ENCODE measurements at places on chromosomes 13 and 19.

DNA sequence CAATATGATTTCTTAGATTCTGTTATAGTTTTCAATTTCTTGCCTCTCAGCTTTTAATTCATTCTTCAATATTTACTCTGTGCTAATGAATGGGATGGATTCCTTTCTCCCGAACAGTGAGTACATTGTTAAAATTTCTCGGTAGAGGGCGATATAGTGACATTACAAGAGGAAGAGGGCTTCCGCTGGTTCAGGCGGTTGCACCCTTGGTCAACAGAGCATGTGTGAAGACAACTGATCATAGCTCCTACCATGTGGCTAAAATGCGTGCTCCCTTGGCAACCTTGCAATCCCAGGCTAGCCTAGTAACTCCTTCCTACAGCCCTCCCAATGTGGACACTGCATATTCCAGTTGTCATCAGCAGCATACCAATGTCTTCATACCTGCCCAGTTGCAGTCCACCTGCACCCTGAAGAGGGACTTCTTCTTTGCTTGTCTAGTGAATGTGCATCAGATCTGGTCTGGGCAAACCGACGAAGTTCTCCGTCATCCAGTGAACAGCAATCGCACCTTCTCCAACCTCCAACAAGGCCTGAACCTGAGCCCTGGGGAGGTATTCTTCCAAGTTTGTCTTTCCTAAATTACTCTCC lies 653.0 kb upstream of the GPC6 start:
- no peak for DNase-seq

DNA sequence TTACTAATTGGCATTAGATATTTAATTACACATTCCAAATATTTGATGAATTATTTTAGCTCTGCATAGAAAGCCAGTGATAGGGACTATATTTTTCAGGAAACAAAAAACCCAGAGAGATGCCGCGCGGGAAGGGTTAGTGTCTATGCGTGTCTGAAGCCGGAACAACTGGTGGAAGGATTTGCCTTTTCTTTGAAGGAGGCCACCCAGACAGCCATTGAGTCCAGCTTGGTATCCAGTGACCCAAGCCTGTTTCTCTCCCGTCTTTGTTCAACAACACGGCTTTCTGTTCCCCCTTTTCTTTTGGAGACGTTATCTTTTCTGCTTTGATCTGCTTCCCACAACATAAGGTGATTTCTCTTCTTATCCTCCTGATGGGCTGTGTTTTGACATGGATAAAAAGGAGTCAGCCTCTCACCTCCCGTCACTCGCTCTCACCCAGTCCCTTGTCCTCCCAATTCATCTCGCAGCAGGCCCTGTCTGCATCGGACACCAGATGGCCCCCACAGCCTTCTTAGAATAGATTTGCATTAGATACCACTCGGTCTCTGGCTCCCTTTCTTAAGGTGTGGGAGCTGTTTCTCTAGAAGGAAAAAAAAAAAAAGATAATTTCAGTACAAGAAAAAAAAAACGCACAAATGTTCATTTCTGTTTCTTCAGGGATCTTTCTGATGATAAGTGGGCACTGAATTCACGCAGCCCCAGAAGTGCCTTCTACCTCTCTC lies 361.8 kb downstream of the ZNF536 start:
- no peak for DNase-seq

GRCh38 chr13:52411629-52412028 lies 5.7 kb upstream of the THSD1 start:
- peak; percentile 23 for DNase-seq

GRCh38 chr13:32093006-32093405 lies 61.4 kb downstream of the FRY start:
- DNase-seq = no peak

DNA sequence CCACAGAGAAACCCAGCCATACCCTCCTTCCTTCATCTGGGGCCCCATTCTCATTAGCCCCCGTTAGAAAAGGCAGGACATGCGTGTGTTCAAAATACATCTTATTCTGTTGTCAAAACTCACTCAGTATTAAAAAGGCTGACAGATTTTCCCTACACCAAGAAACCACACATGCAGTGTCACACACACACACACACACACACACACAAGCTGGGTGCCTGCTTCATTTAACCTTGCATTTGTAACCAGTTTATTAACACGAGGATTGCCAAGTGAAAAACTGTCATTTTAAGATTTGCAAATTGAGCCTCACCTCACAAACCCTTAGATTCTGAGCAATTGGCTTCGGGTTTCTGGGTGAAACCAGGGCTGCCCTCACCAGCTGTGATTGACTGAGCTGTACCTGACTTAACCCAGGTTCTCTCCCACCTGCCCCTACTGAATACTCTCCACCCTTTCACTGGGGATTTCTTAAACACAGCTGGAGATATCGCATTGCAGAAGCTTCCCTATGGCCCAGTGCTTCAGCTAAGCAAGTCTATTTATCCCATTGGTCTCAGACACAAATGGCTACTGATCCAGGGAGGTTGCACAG lies 172.7 kb upstream of the ZNF507 start:
- no peak for DNase-seq

DNA sequence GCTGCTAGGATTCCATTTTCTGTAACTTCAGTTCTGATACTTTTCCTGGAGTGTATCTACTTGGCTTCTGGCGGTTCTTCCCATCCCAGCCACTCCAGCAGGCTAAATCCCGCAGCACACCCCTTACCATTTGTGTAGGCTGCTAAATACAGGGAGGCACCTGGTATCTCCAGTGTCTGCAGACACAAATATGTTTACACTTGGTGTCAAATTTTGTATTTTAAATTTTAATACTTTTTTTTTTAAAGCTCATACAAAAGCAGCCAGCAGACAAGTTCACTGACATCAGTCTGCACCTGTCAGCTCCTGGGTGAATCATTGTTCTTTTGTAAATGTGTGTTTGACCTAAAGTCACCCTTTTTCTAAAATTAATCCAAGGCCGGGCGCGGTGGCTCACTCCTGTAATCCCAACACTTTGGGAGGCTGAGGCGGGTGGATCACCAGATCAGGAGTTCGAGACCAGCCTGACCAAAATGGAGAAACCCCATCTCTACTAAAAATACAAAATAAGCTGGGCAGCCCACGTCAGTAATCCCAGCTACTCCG lies 3.4 kb upstream of the ZSCAN4 start:
- DNase-seq = no peak

DNA sequence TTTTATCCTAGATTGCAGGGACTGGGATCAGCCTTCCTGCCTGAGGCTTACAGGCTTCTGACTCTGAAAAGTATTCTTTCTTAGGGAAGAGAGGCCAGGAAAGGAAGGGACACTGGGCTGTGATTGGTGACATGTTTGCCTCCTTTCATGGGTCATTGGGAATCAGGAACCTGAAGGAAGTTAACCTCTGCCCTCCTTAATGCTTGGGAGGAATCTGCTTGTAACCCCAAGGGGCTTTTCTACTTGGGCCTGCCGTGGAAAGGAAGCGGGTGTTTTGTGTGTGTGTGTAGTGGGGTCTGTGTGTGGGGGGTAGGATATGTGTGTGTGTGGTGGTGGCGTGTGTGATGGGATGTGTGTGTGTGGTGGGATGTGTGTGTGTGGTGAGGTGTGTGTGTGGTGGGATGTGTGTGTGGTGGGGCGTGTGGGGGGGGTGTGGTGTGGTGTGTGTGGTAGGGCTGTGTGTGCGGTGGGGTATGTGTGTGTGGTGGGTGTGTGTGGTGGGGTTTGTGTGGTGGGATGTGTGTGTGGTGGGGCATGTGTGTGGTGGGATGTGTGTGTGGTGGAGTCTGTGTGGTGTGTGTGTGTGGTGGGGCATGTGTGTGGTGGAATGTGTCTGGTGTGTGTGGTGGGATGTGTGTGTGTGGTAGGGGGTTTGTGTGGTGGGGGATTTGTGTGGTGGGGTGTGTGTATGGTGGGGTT lies 41.3 kb upstream of the NPAS1 start:
- no peak for DNase-seq

GRCh38 chr13:108266321-108266990 lies 3.1 kb upstream of the TNFSF13B start:
- no peak for DNase-seq

GRCh38 chr19:13150931-13151604 lies 857 bp downstream of the IER2 start:
- DNase-seq = no peak

GRCh38 chr19:2923510-2923909 lies 21.3 kb downstream of the ZNF77 start:
- no peak for DNase-seq

DNA sequence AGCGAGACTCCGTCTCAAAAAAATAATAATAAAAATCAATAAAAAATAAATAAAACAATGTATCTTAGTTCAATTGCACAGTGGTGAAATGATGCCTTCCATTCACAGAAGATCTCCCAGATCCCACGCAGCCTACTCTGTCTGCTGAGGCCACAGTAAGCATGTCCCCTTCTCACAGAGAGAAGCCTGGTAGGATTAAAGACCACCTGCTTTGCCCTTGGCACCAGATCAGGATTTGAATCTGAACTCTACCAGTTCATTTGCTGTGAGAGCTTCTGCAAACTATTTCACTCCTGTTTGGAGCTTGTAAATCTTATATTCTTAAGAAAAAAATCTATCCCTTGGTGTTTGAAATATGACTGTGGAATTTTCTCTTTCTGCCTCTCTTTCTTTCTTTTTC lies 2.2 kb upstream of the SLC7A1 start:
- DNase-seq = no peak

- DNase-seq = no peak
Observed at GRCh38 chr19:12606796-12607195, 3.8 kb downstream of the ZNF490 start.

GRCh38 chr13:28137596-28137995 lies 749 bp upstream of the PAN3 start:
- DNase-seq = no peak

- DNase-seq = no peak
Observed at GRCh38 chr19:2274931-2275535, 6.9 kb downstream of the PEAK3 start.

GRCh38 chr13:23889615-23890607 lies 711 bp upstream of the MIPEP start:
- DNase-seq = no peak

GRCh38 chr13:109271061-109271460 lies 515.3 kb downstream of the IRS2 start:
- DNase-seq = no peak

GRCh38 chr13:88189728-88190127 lies 518.6 kb downstream of the SLITRK5 start:
- no peak for DNase-seq

DNA sequence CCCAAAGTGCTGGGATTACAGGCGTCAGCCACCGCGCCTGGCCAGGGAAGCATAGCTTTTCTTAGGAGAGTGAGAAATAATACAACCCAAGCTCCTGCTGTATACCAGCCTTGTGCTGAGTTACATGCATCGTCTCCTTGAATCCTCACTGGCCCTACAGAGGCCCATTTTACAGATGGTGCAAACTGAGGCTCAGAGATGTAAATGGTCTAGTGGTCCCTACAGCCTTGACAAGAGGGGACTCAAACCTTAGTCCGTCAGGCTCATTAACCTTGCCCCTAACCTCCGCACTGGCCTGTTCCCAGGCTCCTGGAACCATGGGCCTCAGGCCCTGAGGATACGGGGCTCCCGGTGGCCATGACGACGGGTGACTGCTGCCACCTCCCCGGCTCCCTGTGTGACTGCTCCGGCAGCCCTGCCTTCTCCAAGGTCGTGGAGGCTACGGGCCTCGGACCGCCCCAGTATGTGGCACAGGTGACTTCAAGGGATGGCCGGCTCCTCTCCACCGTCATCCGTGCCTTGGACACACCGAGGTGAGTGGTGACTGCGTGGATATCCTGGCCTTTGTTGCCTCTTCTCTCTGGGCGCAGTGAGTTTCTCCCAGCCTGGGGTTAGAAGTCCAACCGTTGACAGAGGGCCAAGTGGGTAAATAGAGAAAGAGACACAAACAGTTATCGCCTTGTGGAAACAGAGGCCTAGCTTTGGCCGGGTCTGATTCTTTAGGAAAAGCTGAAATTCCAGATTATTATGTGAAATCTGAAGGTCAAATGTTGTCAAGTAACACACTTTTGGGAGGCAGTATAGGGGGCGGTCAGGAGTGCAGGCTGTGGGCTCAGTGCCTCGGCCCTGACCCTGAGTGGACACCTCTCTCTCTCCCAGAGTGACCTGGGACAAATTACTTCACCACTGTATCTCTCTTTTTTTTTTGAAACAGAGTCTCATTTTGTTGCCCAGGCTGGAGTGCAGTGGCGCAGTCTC lies 8.7 kb downstream of the MARCHF2 start:
- no peak for DNase-seq

- DNase-seq = no peak
Observed at GRCh38 chr13:100637796-100638195, 36.8 kb downstream of the TMTC4 start.

- no peak for DNase-seq
Observed at GRCh38 chr19:41136636-41137455, 22.6 kb downstream of the CYP2F1 start.

- no peak for DNase-seq
Observed at GRCh38 chr13:31074756-31075155, 86.9 kb downstream of the HSPH1 start.

- no peak for DNase-seq
Observed at GRCh38 chr13:73107970-73108369, 49.2 kb downstream of the KLF5 start.

DNA sequence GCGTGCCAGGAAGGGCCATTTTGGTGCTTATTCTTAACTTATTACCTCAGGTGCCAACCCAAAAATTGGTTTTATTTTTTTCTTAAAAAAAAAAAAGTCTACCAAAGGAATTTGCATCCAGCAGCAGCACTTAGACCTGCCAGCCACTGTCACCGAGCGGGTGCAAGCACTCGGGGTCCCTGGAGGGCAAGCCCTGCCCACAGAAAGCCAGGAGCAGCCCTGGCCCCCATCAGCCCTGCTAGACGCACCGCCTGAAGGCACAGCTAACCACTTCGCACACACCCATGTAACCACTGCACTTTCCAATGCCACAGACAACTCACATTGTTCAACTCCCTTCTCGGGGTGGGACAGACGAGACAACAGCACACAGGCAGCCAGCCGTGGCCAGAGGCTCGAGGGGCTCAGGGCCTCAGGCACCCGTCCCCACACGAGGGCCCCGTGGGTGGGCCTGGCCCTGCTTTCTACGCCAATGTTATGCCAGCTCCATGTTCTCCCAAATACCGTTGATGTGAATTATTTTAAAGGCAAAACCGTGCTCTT lies 49.3 kb downstream of the RAB20 start:
- DNase-seq = no peak

GRCh38 chr13:45055902-45056648 lies 64.2 kb upstream of the GTF2F2 start:
- DNase-seq = no peak

GRCh38 chr19:46466536-46467196 lies 4.7 kb downstream of the PNMA8A start:
- DNase-seq = no peak

GRCh38 chr13:66748712-66749111 lies 481.4 kb downstream of the PCDH9 start:
- DNase-seq = no peak
